ENCODE measurements at places on chromosomes 1 and 21. TPM values are rescaled to one million over a fixed set of nuclear protein-coding genes. Genes with fewer than 3 reads are reported as not detected.

- no peak overlapping the region for H3K27ac ChIP-seq
- no peak overlapping the region for H3K4me3 ChIP-seq
- H3K36me3 ChIP-seq = no peaks in the 10 kb centered on the region
Observed at GRCh38 chr1:104132382-104132973, 382.8 kb downstream of the AMY1C start.

DNA sequence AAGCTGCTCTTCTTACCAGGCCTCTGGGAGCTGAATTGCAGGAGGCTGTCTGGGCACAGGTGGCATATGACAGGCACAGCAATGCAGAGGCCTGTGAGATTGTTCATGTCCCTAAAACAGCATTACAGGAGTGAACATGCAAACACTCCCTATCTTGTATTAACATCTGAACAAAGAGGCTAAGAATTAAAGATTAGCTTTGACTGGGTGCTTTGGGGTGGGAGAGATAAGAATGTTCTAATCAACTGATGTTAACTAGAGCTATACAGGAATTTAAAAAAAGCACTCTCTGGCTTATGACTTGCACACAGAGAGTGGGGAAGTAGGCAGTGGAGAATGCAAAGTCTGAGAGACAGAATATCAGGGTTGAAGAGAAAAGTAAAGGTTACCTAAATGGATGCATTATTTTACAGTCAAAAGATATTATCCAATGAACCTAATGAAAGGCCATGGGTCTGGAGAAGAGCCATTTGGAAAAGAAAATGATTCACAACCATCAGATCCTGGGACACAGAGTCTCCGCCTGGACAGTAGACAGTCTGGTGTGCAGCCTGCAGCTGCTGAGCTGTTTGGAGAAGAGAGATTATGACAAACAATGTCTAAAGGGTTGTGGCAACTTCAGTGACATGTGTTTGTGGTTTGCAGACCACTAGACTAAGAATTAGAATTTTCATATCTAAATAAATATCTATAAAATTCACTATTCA is 20.2 kb downstream of the DPT start:
- no peaks in the 10 kb centered on the region for H3K36me3 ChIP-seq
- H3K4me3 ChIP-seq = no peak overlapping the region
- DNase-seq = no peak
- no peaks in the 10 kb centered on the region for H3K27me3 ChIP-seq

- DNase-seq = no peak
- no peaks in the 10 kb centered on the region for H3K27me3 ChIP-seq
- no peak overlapping the region for H3K4me3 ChIP-seq
Observed at GRCh38 chr1:147726168-147726567, 34.2 kb downstream of the GJA5 start.

- H3K27me3 ChIP-seq = no peaks in the 10 kb centered on the region
- no peaks in the 10 kb centered on the region for H3K36me3 ChIP-seq
- peaks cover 63% of the 10 kb centered on the region for H3K4me1 ChIP-seq
- H3K4me3 ChIP-seq = no peak overlapping the region
Observed at GRCh38 chr1:18926315-18927081, 24.1 kb upstream of the ALDH4A1 start.

DNA sequence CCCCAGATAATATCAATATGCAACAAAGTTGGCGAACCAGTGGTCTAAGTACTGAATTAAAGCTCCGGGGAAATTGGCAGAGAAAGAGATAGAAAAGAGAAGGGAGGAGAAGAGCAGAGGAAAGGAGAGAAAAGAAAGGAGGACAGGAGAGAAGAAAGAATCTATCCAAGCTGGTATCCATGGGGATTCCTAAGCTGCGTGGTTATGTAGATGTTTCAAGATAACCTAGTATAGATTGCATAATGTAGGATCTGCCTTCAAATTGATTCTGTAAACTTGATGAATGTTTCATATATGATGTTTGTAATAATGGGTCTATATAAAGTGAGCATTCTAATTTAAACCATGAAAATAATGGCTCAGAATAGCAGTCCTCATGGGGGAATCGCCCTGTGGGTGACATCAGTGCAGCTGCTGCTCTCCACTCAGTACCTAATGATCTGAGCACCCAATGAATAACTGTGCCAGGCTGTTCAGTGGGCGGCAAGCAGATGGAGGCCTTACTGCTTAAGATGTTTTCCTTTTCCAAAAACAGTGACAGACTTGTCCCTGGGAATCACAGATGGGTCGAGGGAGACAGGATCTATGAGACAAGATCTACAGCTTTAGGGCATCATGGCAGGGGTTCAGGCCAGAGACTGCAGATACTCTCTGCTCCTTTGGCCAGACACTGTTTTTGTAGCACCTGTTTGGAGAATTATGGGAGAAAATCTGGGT is 78.0 kb downstream of the LAMC2 start:
- H3K4me3 ChIP-seq = no peak overlapping the region
- no peak for DNase-seq
- H3K4me1 ChIP-seq = no peaks in the 10 kb centered on the region
- H3K27ac ChIP-seq = no peak overlapping the region
- no peaks in the 10 kb centered on the region for H3K27me3 ChIP-seq
- H3K36me3 ChIP-seq = no peaks in the 10 kb centered on the region

DNA sequence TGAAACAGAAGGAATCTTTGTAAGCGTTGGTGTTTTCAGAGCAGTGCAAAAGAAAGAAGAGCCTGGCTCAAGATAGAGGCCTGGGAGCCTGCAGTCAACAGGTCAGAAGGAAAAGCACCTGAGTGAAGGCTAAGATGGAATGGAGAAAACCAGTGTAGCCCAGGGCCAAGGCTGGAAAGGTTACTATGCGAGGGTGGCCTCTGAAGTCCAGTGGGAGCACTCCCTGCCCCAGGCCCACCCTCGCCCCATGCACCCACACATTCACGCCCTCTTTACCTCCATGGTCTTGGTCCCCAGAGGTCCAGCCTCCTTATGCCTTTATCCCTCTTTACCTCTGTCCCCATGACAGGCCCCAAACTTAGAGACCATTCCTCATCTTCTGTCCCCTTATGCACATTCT is 169.2 kb upstream of the ZNF644 start:
- no peaks in the 10 kb centered on the region for H3K4me1 ChIP-seq
- DNase-seq = no peak
- H3K27ac ChIP-seq = no peak overlapping the region
- H3K4me3 ChIP-seq = no peak overlapping the region

GRCh38 chr1:227411066-227411465 is 92.8 kb upstream of the CDC42BPA start:
- H3K27ac ChIP-seq = no peak overlapping the region
- no peaks in the 10 kb centered on the region for H3K36me3 ChIP-seq
- no peaks in the 10 kb centered on the region for H3K27me3 ChIP-seq
- peaks cover 7% of the 10 kb centered on the region for H3K4me1 ChIP-seq
- H3K4me3 ChIP-seq = no peak overlapping the region

GRCh38 chr1:166080277-166080966 is 86.4 kb downstream of the FAM78B start:
- H3K4me1 ChIP-seq = peaks cover 2% of the 10 kb centered on the region
- no peak overlapping the region for H3K27ac ChIP-seq
- no peak for DNase-seq

DNA sequence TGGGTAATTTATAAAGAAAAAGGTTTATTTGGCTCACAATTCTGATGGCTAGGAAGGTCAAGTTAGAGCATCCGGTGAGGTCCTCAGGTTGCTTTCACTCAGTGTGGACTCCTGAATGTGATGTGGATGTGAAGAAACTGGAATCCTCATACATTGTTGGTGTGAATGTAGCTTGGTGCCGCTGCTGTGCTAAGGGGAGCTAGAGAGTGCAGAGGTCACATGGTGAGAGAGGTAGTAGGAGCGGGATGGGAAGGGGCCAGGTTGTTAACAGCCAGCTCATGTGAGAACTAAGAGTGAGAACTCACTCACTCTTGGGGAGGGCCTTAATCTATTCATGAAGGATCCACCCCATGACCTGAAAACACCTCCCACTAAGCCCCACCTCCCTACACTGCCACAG is 21.8 kb downstream of the ITSN1 start:
- H3K4me3 ChIP-seq = no peak overlapping the region
- H3K36me3 ChIP-seq = no peaks in the 10 kb centered on the region
- peaks cover 3% of the 10 kb centered on the region for H3K4me1 ChIP-seq
- DNase-seq = no peak

DNA sequence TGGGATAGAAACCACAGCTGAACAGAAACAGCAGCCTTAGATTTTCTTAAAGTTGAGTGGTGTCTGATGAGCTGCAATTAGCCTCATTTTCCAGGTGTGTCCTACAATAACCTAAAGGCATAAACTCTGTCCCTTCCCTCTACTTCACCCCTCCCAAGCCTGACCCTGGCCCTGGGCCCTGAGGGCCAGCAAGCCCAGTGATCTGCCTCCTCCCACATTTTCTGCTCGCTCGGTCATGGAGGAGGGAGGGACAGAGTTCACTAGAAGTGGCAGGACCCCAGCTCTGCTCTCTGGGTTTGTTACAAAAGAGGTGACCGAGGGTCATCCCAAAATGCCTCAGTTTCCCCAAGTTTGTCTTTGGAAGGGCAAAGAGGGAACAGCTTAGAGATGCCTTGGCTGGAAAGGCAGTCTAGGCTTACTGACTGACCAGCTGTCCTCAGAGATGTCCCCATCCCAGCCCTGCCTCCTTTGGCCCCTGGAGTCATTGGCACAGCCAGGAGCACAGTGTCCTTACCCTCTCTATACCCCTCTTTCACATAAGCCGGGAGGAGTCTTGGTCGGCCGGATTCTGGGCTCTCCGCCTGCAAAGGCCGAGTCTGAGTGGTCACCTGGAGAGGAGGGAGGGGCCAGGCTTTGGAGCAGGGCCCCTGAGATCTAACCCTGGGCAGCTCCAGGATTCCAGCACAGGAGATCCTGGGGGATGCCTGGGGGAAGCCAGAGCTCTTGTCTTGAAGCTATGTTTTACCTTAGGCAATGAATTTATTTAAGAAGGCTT is 172.7 kb downstream of the PTPRU start:
- no peak overlapping the region for H3K27ac ChIP-seq
- H3K27me3 ChIP-seq = no peaks in the 10 kb centered on the region
- no peak overlapping the region for H3K4me3 ChIP-seq
- no peaks in the 10 kb centered on the region for H3K4me1 ChIP-seq

DNA sequence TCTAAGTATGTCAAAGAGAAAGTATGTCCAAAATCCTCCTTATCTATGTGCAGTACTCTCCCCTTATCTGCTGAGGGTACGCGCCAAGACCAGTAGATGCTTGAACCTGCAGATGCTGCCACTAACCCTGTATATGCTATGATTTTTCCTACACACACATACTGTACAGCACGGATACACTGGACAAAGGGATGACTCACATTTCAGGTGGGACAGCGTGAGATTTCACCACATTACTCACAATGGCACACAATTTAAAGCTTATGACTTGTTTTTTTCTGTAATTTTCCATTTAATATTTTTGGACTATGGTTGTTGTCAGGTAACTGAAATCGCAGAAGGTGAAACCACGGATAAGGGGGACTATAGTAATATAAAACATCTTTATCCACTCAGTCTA is 4.1 kb downstream of the ORC1 start:
- no peak overlapping the region for H3K27ac ChIP-seq
- H3K4me1 ChIP-seq = peaks cover 3% of the 10 kb centered on the region
- H3K36me3 ChIP-seq = no peaks in the 10 kb centered on the region
- H3K27me3 ChIP-seq = no peaks in the 10 kb centered on the region
- no peak overlapping the region for H3K4me3 ChIP-seq

GRCh38 chr1:39115271-39116110 is 89.0 kb upstream of the MACF1 start:
- no peak overlapping the region for H3K27ac ChIP-seq
- no peaks in the 10 kb centered on the region for H3K27me3 ChIP-seq
- H3K36me3 ChIP-seq = no peaks in the 10 kb centered on the region
- H3K4me3 ChIP-seq = no peak overlapping the region
- peaks cover 5% of the 10 kb centered on the region for H3K4me1 ChIP-seq
- DNase-seq = no peak

GRCh38 chr21:16311229-16311628 is 581.4 kb downstream of the USP25 start:
- no peaks in the 10 kb centered on the region for H3K36me3 ChIP-seq
- DNase-seq = no peak
- H3K27ac ChIP-seq = no peak overlapping the region
- no peaks in the 10 kb centered on the region for H3K4me1 ChIP-seq

DNA sequence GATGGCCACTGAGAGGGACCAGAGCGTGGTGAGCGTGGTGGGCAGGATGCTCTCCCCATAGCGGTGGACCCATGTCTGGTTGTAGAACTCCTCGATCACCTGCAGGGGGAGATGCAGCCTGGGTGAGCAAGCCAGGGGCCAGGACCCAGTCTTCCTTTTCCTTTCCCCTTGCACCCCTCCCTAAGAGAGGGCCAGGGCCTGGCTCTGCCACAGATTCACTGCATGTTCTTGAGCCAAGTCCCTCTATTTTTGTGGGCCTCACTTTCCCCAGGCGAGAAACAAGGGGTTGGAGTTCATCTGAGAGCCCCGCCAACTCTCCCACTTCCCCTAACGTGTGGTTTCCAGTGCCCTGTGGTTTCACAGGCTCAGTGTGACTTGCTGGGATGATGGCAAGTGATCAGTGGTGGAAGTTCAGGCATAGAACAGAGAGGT is 27.5 kb downstream of the SLC2A1 start:
- no peaks in the 10 kb centered on the region for H3K27me3 ChIP-seq
- H3K36me3 ChIP-seq = peaks cover 52% of the 10 kb centered on the region
- peaks cover 6% of the 10 kb centered on the region for H3K4me1 ChIP-seq
- no peak overlapping the region for H3K4me3 ChIP-seq
- DNase-seq = peak; percentile 65
- no peak overlapping the region for H3K27ac ChIP-seq

DNA sequence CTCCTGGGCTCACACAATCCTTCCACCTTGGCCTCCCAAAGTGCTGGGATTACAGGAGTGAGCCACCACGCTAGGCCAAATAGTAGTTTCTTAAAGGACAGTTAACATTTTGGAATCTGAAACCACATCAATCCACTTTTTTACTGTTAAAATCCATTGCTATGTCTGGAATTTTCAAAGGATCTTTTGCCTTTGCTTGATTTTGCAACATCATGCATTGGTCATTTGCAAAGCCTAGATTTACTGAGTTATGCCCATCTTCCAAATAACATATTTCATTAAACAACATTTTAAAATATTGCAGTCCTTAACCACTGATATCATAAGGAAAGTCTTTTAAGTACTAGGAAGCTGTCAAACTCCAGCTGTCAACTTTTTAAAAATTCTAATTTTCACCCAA is 3.3 kb downstream of the POGZ start:
- peaks cover 4% of the 10 kb centered on the region for H3K4me1 ChIP-seq
- H3K4me3 ChIP-seq = no peak overlapping the region
- H3K27ac ChIP-seq = no peak overlapping the region
- DNase-seq = no peak

- no peak overlapping the region for H3K4me3 ChIP-seq
- H3K27ac ChIP-seq = no peak overlapping the region
- H3K4me1 ChIP-seq = no peaks in the 10 kb centered on the region
- no peaks in the 10 kb centered on the region for H3K27me3 ChIP-seq
- no peaks in the 10 kb centered on the region for H3K36me3 ChIP-seq
Observed at GRCh38 chr1:194081444-194081843, 895.0 kb upstream of the B3GALT2 start.

GRCh38 chr21:39109596-39110210 is 73.5 kb downstream of the PSMG1 start:
- no peaks in the 10 kb centered on the region for H3K27me3 ChIP-seq
- no peak for DNase-seq
- no peaks in the 10 kb centered on the region for H3K36me3 ChIP-seq
- peak overlapping the region; percentile 26 for H3K27ac ChIP-seq
- peaks cover 41% of the 10 kb centered on the region for H3K4me1 ChIP-seq
- H3K4me3 ChIP-seq = no peak overlapping the region

Gene OR2W3
- total RNA-seq = not detected

Gene CLSTN1
- total RNA-seq = 84.6 TPM

Gene TRIM45
- 1.9 TPM for total RNA-seq

Gene PLEKHO1
- 88.9 TPM for total RNA-seq

Gene MMP23B
- 71.3 TPM for total RNA-seq

Measured in ascending aorta (tissue), 2 donors.